ENCODE measurements at places on chromosomes 6 and 20.

- DNase-seq, result no peak
Observed at GRCh38 chr20:64053841-64054661, 4.6 kb upstream of the SOX18 start.

- no peak for DNase-seq
Observed at GRCh38 chr6:153956808-153957207, 82.2 kb upstream of the OPRM1 start.

GRCh38 chr6:52543729-52544601, 32.9 kb downstream of the TRAM2 start:
- no peak for DNase-seq

DNA sequence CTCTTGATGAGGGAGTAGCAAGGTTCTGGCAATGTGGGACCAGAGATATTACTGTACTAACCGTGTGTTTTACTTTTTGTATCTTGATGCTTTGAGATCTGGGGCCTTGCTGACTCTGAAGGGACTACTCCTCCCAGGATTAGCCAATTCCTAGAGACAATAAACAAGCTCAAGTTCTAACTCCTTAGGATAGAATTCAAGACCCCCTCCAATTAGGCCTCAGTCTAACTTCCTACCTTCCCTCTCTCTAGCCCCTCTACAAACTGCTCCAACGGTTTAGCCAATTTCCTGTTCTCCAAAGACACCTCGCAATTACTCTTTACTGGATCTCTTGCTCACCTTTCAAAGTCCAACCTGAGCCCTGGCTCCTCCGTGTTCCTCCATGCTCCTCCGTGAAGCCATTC, 158.7 kb upstream of the JARID2 start:
- no peak for DNase-seq

GRCh38 chr6:156577749-156578148, 199.4 kb upstream of the ARID1B start:
- no peak for DNase-seq

GRCh38 chr20:9140162-9140760, 71.4 kb downstream of the PLCB4 start:
- no peak for DNase-seq

GRCh38 chr6:42249279-42249678, 31.6 kb upstream of the MRPS10 start:
- no peak for DNase-seq

DNA sequence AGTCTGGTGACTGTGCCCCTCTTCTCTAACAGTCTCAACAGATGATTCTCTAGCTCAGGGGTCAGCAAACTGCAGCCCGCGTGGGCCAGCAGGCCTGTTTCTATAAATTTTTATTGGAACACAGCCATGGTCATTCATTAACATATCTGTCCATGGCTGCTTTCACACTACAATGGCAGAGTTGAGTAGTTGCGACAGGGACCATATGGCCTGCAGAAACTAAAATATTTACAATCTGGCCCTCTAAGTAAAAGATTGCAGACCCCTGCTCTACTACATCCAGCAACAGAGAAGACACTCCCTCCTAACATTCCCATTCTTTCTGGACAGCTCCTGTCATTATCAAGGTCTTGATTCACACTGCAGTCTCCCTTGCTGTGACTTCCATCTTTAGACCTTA, 45.2 kb downstream of the PLAGL2 start:
- no peak for DNase-seq

- no peak for DNase-seq
Observed at GRCh38 chr6:152026291-152026690, 218.8 kb downstream of the ESR1 start.

GRCh38 chr6:67683960-67684359, 951.1 kb upstream of the ADGRB3 start:
- no peak for DNase-seq

DNA sequence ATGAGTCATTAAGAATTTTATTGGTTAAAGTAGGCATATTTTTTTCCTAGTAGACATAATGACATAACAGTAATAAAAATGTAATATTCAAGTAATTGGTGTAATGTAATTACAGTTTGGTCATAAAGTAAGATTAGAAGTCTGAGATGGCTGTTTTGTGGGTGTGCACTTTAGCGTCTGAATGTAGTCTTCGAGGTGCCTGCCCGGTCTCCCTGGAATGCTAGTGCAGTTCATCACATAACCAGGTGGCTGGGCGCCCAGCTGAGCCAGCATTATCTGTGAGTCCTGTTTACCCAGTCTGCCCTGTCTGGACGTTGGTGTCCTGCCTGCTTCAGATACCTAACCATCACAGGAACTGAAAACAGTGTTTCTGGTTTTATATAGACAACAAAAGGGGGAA, 419.1 kb downstream of the CDC5L start:
- DNase-seq, result no peak

- DNase-seq, result no peak
Observed at GRCh38 chr6:101110814-101111213, 229.7 kb upstream of the ASCC3 start.

- no peak for DNase-seq
Observed at GRCh38 chr20:57881466-57882385, 171.9 kb upstream of the PMEPA1 start.

DNA sequence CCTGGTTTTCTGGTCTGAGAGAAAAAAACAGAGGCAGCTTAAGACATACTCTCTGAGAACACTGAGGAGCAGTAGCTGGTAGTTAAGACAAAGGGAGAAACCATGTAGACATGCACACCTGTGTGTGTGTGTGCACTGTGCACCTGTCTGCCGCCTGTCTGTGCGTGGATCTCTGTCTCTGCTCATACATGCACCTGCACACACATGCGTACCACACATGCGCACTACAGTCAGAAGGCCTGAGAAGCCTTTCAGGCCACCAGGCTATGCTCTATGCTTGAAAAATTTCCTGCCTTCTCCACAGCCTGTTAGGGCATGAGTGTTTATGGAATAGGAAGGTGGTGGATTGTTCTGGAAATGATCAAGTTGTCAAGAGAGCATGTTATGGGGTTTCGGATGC, 103.5 kb downstream of the CDH4 start:
- DNase-seq, result no peak

- no peak for DNase-seq
Observed at GRCh38 chr6:106180208-106180607, 94.1 kb downstream of the PRDM1 start.

DNA sequence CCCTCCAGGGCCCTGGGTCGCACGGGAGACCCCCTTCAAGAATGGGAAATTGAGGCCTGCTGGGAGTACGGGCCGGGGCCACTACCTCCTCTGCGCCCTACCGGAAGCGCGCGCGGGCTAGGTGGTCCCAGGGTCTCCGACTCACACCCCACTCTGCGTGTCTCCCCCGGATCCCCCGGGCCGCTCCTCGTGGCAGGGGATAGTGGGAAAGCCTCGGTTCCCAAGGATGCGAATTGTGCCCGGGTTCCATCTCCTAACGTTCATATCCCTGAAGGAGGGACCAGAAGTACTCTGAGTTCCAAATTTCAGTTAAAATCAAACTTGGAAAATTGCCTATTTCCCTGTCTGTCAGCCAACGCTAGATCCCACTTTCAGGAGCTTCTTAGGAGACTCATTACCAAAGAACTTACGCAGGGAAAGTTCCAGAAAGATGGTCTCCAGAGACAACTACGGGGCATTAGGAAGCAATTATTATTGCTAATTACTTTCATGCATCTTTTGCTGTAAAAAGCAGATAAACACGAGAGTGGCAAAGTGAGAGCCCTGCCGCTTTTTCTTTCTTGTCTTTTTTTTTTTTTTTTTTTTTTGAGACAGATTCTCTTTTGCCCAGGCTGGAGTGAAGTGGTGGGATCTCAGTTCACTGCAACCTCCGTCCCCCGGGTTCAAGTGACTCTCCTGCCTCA, 858 bp downstream of the FAM83D start:
- no peak for DNase-seq

DNA sequence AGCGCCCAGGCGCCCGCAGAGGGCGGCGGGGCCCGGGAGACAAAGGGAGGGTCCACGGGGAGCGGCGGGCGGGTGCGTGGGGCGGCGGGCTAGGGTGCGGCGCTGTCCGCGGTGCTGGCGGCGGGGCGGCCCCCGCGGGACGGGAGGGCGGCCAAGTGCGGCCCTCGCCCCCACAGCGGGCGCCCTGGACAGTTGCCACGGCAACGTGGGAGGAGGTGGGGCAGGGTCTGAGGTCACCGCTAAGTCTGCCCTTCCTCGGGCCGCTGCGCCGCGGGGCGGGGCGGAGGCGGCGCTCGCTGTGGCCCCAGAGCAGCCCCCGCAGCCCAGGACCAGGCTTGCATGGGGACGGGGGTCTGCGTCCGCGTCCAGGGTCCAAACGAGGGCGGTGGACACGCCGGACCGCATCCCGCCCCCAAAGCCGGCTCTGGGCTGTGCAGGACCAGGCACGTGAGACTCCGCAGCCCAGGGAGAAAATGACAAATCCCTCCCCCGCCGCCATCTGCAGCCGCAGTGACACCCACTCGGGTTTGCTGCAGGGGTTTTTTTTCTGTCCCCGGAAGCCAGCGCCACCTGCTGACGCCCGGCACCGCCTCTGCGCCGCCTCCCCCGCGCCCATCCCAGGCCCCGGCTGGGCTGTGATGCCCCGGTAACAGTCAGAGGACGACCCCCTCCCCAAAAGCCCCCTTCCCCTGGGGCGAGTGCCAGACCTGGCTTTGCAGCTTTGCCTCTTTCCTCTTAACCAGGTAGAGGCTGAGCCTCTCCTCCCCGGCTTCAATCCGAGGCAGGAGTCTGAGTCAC, 36.8 kb downstream of the YTHDF1 start:
- peak; percentile 59 for DNase-seq

DNA sequence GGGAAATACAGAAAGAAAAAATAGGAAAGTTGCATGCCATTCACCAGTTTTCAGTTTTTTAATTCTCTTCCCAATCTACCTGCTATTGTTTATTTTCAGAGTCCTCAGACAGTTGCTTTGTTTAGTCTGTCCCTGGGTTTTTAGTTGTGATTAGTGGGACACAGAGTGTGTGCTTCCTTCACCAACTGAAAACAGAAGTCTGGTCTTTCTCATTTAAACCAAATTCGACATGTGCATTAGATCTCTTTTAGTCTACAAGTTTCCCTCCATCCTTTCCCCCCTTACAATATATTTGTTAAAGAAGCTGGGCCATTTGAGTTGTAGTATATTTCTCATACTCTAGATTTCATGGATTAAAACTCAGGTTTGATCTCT, 58.7 kb upstream of the STMND1 start:
- no peak for DNase-seq

DNA sequence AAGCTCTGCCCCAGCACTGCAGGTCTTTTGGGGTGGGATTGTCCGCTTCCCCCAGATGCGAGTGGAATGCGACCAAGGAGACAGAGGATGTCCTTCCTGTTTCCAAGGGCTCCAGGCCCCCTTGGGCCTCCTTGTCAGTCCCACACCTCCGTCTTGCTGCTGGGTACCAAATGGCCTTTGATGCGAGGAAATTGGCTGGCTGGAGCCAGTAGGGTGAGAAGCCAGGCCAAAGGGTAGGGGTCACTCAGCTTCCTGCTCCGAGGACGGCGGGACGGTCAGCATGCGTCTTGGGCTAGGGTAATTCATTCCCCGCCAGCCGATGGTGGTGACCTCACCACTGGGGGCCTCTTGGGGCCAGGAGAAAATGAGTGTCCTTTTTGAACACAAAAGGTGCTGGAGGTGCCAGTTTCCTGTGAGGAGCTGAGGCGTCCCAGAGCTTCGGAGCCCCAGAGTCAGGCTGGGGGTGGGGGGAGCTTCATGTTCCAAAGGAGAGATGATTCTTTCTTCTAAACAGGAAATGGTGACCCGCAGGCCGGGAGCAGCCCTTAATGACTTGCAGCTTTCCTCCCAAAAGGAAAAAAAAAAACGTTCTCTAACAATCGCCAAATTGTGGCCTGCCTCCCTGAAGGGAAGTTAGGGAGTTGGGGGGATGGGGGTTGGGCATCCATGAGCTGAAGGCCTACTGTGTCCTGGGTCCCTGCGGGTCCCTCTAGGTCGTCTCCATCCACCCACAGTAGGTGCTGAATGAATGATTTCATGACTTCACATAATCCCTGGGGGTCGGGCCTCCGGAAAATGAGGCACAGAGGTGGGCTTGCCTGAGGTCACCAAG, 6.7 kb downstream of the SNAI1 start:
- no peak for DNase-seq

- no peak for DNase-seq
Observed at GRCh38 chr6:15870333-15871043, 207.7 kb upstream of the DTNBP1 start.

DNA sequence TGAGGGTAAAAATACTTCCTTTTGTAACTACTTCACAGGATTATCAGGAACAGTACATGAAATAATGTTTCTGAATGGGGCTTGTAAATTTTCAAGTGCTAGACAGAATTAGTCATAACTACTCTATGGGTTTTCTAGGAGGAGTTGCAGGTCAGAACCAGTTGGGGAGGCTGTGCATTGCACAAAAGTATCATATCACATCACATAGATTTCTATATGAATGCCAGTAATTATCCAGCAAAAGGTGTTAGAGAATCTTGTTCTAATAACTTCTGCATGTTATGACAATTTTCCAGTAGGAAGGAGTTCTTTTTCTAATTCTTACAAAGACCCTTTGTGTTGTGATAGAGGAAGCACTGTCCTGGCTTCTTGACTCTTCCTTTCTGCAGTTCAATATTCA, 551.6 kb downstream of the COL12A1 start:
- DNase-seq, result no peak

DNA sequence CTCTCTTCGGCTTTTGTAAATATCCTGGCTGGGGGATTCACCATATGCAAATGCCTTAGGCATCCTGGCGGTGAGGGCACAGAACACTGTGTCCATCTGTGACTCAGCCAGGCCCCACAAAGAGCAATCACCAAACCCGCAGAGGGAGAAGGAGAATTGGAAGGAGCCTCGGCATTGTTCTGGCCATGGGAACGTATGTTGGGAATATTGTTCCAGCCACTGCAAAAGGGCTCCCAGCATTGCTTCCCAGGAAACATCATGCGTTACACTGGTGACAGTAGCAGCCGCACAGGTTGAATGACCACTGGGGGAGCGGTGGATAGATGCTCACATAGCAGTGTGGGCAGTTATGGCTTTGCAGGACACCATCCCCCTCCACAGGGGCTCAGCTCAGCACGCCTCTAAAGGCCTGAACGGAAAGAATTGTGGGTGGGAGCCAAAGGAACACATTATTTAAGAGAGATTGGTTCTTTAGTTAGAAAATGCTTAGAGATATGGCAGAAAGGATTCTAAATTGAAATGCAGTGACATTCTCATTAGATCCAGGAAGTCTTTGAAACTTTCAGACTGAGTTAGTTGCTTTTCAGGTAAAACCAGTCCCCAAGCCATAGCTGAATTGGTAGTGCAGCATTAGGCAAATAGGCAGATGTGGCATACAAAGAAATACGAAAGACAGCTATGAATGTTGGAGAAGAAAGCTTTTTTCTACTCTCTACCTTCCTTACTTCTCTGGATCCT, 104.3 kb downstream of the RNF144B start:
- DNase-seq, result no peak

Data from central memory CD8-positive, alpha-beta T cell (primary cell).